ENCODE measurements at places on chromosomes 12 and 14.

DNA sequence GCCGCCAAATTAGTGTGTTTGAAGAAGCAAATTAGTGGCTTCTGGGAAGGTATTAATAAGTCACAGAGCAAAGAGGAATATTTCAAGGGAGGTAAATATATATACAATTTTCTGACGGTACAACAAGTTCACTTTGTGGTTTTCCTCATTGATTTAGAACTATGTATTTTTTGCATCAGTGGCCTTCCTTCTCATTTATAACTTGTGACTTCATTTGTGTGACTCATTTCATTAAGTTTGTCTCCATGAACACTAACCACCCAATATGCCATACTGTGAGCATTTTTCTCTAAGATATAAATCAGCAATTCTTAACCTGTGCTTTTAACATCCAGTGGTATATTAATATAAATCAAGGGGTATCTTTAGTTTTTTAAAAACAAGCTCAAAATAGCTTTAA, 29.3 kb upstream of the ARHGAP5 start:
- DNase-seq, result no peak

DNA sequence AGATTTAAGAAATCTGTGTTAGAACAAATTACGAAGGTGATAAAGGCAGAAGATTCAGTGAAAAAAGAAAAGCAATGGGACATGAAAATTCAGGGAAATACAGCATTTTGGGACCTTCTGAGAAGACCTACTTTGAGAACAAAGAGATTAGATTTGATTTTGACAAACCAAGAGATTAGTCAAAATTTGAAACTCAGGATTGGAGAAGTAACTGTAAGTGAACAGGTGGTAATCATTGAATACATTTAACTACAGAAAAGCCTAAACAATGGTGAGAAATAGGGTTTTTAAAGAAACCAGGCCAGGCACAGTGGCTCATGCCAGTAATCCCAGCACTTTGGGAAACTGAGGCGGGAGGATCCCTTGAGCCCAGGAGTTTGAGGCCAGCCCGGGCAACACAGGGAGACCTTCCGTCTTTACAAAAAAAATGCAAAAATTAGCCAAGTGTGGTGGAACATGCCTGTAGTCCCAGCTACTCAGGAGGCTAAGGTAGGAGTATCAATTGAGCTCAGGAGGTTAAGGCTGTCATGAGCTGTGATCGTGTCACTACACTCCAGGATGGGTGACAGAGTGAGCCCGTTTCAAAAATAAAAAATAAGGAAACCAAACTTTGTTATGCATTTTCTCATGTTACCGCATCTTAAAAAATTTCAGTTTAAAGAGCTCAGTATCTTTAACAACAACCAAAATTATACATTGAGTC, 8.9 kb upstream of the SAV1 start:
- no peak for DNase-seq

DNA sequence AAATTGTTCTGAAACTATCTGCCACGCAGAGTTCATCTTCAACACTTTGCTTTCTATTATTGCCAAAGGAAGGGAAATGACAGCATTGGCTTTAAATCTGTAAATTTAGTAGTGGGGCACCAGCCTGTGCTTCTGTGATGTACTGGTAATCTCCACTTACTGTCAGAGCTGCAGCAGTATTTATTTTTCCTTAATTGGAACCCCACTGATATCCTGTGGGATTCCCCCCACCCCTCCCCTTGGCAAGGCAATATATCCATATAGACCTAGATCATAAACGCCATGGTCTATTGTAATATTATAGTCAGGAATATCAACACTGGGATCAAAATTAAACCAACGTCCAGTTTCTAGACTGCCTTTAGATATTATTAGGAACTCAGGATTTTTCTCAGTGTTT, 96.7 kb downstream of the RMST start:
- DNase-seq, result no peak

- no peak for DNase-seq
Measured at GRCh38 chr12:107328442-107329133, 235.2 kb upstream of the CRY1 start.

GRCh38 chr14:30648471-30648870, 26.4 kb downstream of the SCFD1 start:
- DNase-seq, result no peak

DNA sequence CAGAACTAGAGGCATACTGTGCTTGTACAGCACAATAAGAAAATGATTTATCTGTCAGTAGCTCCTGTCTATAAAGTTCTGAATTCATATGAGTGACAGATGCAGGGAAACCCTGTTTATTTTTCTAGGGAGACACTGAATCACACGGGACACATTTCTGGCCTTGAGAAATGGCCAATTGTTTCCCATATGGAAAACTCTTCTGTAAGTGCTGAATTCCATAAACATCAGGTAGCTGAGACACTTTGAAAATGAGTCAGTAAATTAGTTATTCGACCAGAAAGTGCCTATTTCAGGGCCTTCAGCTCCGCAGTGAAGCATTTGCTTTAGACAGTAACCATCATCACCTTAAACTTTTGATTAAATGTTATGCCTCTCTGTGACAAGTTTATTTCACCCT, 184.4 kb downstream of the TMEM132D start:
- DNase-seq, result no peak

DNA sequence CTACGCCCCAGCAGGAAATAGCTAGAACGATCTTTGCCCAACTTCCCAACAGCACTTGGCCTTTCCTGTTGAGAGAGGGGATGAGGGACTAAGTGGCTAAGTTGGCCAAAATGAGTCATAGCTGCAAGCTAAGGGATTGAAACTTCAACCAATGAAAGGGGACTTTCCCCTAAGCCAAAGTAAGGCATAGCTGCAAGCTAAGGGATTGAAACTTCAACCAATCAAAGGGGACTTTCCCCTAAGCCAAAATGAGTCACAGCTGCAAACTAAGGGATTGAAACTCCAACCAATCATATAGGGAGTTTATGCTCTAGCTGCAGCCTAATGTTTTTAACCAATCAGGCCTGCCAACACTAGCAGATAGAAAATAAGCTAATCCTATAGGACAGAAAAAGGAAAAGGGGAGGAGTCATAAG, 100.5 kb upstream of the SSTR1 start:
- no peak for DNase-seq

- no peak for DNase-seq
Measured at GRCh38 chr14:56715938-56716337, 94.3 kb downstream of the OTX2 start.

- no peak for DNase-seq
Measured at GRCh38 chr14:88955455-88955854, 131.0 kb downstream of the TTC8 start.

- DNase-seq, result no peak
Measured at GRCh38 chr12:106112145-106112821, 26.5 kb downstream of the NUAK1 start.

GRCh38 chr12:107560165-107560898, 125.3 kb upstream of the PWP1 start:
- DNase-seq, result no peak

DNA sequence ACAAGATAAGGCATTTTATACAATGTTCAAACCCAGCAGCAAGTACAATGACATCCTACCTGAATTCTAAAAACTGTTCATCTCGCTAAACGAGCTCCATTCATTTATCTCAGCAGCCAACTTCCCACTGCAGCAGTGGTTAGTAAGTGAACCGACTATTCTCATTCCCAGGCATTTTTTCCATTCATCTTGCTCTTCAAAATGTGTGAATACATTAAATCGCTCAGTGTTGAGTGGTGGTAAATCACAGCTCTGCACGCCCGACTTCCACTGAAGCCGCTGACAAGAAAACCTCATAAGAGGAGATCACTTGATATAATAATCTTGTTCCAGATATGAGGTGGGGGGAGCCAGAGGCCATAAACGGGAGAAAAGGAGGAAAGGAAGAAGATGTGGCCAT, 746.2 kb upstream of the USP15 start:
- DNase-seq, result no peak

GRCh38 chr14:65803885-65804284, 391.4 kb downstream of the FUT8 start:
- no peak for DNase-seq

DNA sequence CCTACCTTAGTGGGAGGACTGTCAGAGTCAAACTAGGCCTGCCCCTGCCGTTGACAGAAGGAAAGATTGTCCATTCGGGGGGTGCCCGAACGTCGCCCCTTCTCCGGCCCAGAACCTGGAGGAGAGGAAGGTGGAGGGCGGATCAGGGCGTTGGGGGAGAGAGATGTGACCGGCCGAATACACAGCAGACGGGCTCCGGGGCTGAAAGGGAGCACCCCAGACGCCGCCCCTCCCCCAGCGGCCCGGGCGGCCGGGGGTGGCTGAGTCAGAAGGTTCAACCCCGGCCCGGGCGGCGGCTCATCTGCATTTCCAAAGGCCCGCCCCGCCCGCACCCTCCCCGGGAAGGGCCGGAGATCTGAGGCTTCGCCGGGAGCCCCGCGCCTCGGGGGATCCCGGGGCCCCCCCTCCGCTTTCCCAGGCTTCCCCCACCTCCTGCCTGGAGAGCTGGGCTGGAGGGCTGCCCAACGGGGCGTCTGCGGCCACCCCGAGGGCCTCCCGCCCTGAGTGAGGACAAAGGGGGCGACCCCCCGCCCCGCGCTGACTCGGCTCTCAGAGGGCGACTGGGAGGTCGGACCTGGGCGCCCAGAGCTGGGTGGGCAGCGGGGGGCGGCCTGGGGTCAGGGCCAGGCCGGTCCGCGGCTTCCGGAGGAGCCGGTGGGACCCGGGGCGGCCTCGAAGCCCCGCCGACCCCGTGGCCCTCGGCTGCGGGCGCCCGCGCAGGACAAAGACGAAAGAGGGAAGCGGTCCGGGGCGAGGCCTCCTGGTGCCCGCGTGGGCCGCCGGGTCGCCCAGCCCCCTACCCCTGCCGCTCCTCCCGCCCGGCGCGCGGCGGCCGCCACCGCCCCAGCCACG, 3.7 kb upstream of the SETD1B start:
- peak; percentile 85 for DNase-seq

DNA sequence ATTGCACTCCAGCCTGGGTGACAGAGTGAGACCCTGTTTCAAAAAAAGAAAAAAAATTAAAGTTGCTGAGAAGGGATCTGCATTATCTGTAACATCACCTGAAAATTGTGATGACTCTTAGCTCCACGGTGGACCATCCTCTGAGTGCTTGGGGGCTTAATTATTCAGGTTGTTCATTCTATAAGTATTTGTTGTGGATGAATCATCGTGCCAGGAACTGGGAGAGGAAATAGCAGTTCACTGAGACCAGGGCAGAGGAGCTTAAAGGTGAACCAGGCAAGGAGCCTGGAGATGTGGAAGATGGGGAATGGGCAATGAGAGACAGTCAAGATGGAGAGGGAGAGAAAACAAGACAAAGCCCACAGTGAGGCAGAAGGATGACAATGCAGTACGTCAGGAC, 25.5 kb upstream of the GSC start:
- DNase-seq, result no peak

DNA sequence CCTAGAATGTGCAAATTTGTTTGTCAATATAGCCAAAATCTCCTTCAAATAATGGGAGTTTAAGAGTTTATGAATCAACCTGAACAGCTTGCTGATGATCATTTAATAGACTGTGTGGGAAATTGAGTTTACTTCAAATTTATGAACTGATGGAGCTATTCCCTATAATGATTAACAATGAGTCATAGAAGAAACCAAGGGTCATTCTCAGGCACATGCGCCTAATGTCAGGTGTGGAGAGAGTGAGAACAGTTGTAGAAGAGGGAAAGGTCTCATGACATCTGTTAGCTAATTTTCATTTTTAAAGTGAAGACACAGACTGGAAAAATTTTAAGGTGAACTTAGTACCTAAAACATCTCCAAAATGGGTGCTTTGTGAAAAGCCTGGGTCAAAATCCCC, 191.8 kb downstream of the BMP4 start:
- DNase-seq, result no peak

GRCh38 chr12:124282287-124282686, 12.6 kb upstream of the RFLNA start:
- peak; percentile 1 for DNase-seq

- DNase-seq, result no peak
Measured at GRCh38 chr12:81231574-81232368, 153.9 kb downstream of the ACSS3 start.

DNA sequence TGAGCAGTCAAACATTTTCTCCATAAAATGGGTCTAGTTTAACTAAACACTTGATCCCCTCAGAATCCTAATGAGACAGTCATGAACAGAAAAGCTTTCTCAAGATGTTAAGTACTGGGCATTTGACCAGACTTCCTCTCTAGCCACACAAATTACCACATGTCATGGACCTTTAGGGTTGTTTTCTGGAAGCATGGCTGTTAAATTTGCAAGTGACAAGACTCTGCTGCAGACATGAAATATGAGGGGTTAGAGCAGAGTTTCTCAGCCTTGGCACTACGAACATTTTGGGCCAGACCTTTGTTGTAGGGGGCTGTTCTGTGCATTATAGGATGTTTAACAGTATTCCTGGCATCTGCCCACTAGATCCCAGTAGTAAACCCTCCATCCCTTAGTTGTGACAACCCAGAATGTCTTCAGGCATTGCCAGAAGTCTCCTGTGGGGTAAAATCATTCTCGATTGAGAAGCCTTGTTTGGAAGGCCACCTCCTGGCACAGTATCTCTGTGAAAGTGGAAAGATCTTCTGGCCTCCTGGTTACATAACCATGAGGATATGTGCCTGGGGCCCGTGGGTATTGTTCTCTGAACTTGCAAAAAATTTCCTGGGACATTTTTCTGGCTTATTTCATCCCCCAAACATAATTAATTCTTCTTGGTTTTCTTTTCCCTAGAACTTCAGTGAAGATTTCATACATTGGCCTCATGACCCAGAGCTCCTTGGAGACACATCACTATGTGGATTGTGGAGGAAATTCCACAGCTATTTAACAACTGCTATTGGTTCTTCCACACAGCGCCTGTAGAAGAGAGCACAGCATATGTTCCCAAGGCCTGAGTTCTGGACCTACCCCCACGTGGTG, 4.3 kb downstream of the TMEM106C start:
- no peak for DNase-seq

GRCh38 chr12:49503674-49504180, 35.1 kb upstream of the KCNH3 start:
- no peak for DNase-seq

DNA sequence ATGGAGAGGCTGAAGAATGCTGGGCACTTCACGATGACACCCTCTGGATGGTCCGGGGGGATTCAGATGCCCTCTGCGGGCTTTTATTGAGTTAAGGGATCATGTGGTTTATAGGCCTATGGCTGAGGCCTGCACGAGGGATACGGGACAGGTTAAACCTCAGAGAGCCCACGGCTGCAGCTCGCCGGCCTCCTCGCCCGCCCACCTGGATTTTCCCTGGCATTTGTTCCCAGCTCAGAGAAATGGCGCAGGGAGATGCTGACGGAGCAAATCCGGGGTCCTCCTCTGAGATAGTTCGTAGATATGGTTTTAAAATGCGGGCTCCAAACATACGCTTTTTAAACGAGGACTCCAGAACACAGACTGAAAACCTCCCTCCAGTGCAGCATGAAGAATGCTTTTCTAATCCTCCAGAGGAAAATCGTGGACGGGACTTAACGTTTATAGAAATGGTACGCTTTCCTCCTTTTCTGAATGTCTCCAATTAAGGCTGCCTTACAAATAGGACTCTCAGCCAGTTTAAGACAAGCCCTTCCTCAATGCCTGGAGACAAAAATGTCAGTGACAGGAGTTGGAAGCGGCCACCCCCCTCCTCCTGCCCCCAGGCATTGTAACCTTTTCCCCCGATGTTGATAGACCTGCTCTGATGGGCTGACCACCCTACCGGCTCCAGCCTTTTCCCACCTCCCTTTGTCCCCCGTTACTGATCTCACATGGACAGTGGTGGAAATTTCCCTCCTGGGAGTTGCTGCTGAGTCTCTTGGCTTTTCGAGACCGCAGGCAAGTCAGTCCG, 16.6 kb downstream of the CCND2 start:
- DNase-seq, result no peak

GRCh38 chr12:76636121-76636692, 76.6 kb upstream of the OSBPL8 start:
- no peak for DNase-seq

- no peak for DNase-seq
Measured at GRCh38 chr14:68391311-68392014, 401.4 kb downstream of the ZFP36L1 start.
